ENCODE measurements at places on chromosomes 4 and X.

DNA sequence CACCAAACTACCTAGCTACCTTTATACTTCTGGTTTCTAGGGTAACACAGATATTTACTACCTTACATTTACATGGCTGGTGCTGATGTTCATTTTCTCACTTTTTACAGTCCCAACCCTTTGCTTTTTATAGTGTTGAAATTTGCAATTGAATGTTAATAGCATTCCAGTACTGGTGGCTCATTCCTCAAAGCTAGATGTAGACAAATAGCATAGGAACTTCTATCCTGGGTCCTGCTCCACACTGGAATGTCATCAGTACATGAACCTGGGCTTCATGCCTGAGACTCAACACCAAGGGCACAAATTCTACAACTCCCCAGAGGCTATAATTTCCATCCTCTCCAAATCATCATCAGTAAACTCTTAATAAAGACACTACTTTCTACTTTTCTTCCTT, 10.3 kb upstream of the TRMT2B start:
- DNase-seq: no peak

DNA sequence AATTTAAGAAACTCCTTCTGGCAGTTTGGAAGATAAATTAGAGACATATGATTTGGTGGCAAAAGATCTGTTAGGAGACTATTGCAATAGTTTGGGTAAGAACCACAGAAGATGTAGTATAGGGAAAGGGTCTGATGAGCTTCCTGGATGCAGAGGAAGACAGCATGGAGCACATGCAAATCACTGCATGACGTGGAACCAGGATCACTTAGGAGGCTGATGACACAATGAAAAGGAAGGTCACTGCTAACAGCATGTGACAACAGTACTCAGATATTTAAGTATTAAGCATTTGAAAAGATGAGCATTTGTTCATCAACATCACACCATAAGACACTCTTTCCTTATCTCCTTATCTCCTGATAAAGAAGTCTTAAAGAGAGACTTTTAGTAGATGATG, 167.8 kb upstream of the LDB2 start:
- DNase-seq: no peak

DNA sequence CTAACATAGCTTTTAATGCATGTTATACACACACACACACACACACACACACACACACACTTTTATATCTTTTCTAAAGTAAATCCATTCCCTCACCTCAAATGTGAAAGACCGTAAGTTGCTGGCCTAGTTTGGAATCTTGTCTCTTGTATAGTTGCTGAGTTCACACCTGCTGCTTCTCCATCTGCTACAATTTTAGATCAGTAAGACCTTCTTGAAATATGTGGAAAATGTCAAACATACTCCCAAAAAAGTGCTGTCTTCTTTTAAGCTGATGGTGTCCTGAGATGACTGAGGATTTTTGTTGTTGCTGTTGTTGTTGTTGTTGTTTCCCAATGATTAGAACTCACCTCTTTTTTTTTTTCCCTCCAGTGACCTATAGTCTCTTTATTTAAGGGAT, 121.3 kb downstream of the SNCA start:
- no peak for DNase-seq

- DNase-seq: no peak
These were observed 148.2 kb downstream of the RASL11B start for GRCh38 chr4:53010318-53010717.

DNA sequence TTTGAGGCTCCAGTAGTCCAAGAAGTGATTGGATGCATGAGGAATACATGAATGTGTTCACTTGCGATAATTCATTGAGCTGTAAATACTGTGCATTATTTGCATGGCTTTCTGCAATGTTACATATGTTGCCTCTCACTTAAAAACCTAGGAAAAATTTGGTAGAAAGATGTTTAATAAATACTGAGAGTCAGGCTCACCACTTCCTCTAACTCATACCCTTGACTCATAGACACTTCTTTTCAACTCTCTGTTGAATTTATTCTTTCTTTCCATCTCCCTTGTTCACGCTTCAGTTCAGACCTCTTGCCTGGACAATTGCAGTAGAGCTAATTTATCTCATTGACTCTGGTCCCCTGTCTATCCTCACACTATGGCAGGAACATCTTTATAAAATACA, 35.8 kb upstream of the LEF1 start:
- no peak for DNase-seq

GRCh38 chr4:8494218-8494617, 53.6 kb downstream of the TRMT44 start:
- no peak for DNase-seq

DNA sequence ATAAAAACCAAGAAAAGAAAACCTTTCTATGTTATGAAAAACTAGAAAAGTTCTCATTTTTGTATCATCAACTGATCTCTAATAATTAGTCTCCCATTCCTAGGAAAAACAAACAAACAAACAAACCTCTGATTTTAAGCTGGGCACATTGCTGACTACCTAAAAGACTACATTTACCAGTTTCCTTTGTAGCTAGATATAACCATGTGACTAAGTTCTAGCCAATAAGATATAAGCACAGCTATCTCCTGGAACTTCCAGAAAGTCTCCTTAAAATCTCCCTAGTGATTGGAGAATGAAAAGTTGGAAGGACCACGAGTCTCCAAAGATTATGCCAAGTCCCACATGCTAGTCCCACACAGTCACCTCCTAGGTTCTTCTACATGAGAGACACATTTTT, 108.9 kb downstream of the NR3C2 start:
- DNase-seq: no peak

DNA sequence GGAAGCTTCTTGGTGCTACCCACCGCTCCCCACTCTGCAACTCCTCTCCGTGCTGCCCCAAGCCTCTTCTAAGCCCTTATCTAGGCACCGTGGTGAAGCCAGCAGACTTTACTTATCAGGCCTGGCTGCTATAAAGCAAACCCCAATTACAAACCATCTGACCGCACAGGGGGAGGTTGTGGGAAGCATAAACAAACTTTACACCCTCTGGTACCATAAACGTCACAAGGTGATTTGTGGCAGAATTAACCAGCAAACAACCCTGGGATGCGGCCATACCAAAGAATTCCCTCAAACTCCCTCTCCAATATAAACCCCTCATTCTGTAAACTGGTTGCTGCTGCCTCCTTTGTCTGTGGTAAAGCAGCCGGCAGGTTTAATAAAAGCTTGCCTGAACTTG, 55.2 kb downstream of the MAGEC2 start:
- DNase-seq: no peak

DNA sequence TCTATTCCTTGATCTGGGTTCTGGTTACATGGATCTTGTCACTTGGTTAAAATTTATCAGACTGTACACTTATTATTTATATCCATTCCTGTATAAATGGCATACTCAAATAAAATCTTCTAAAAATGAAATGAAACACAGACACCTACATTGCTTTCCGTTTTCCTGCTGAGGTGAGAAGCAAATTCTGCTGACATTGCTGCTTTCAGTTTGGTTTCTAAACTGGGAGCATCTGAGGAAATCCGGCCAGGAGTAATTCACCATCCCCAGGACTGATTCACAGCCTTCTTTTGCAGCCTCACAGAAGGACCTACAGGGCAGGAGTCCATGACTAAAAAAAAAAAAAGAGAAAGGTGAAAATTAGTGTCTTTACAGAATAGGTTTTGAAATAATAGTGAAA, 93.6 kb downstream of the CORIN start:
- no peak for DNase-seq

DNA sequence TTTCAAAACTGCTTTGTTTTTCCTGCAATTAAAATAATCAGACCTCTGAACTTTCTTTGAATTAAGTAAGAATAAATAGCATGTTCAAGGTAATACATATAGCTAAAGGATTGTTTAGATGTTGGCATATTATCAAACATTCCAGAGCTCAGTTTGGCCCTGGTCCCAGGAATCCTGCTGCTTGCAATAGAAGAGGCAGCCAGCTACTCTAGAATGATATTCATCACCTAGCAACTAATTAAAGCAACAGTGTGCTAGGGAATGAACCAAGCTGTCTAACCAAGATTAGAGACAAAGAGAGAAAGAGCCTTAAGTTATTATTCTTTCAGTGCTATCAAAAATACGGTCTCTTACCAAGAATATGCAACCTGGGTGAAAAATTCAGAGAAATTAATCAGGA, 460.9 kb downstream of the GABRG1 start:
- DNase-seq: no peak
